ENCODE measurements at places on chromosomes 12 and 14.
A peak's percentile ranks its signal among the peaks of the same experiment; 100 is the strongest.

- peak; percentile 87 for DNase-seq
Measured at GRCh38 chr14:100708425-100709288, 18.0 kb upstream of the DLK1 start.

DNA sequence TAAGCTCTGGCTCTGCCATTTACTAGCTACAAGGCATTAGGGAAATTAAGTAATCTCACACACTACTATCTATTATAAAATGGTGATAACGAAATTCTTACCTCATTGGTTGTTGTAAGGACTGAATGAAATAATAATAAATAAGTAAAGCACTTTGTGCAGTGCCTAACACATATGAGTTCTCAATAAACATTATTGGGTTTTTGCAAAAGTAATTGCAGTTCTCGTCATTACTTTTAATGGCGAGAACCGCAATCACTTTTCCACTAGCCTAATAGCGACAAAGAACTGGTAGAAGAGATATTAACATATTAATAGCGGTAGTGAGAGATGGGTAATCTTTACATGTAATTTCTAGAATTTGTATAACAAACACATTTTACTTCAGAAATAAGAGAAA is 9.2 kb downstream of the KRT77 start:
- no peak for DNase-seq

GRCh38 chr12:100656856-100657255 is 83.4 kb downstream of the GAS2L3 start:
- DNase-seq, result no peak

DNA sequence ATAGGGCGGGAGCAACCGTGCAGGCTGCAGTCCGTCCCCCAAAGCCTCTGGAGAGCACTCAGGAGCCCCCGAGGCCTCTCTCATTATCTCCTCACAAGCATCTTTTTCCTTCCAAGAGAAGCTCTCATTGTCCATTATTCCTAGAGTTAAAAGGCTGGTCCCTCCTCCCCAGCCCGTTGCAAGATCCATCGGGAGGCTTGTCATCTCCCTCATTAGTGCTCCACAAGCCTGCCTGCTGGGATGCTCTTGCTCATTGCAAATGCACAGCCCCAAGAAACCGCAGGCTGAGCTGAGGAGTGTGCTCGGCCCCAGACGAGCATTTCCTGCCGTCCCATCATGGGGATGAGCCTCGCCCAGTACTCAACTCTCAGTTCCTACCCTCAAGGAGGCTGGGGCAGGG is 23.3 kb downstream of the NUAK1 start:
- no peak for DNase-seq

DNA sequence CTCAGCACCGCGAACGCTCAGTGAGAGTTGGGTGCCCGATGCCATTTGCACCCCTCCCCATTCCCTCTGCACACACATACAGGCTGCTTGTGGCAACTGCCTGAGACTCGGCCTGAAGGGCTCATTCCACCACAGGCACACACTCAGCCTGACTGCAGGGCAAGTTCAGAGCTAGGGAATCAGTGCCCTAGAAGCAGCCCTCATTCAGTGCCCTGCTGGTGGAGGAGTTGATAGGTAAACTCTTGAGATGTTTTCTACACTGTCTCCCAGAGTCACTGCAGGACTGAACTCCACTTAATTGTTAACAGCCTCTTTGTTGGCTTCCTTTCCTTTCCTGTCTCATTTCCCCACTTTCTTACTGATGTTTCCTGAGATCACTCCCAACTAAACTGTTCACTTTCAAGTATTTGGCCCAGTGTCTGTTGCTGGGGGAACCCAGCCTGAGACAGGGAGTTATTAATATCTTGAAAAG is 16.9 kb downstream of the PPP1R36 start:
- no peak for DNase-seq

GRCh38 chr12:3227076-3227975 is 150.1 kb downstream of the TSPAN9 start:
- no peak for DNase-seq

GRCh38 chr12:12011880-12012260 is 58.9 kb upstream of the BCL2L14 start:
- DNase-seq, result no peak

- peak; percentile 83 for DNase-seq
Measured at GRCh38 chr12:117836999-117837736, 131.6 kb downstream of the KSR2 start.

- DNase-seq, result no peak
Measured at GRCh38 chr12:13241833-13242488, 45.4 kb downstream of the EMP1 start.

GRCh38 chr12:75257510-75257909 is 47.9 kb upstream of the KCNC2 start:
- no peak for DNase-seq

DNA sequence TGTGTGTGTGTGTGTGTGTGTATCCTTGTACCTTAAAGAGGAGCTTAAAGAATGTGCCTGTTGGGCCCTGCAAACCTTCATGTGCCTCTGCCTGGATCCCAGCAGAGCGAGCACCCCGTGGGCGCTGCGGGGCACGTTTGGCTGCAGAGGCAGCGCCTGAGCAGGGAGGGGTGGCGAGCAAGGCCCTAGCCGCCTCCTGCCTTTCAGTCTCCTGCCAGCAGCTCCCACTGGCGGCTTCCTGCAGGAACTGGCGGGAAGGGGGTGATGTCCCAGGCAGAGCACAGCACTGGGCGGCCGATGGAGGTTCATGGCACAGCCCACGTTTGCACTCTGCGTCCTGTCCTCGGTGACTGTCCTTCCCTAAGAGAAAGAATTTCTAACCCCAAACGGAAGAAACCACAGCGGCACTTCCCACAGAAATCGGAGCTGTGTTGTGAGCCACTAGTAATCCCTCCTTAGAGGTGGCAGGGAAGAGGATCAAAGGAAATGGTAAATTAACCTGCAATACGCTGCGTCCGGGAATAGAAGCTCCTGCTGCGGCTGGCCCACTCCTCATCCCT is 19.8 kb downstream of the ZBTB42 start:
- DNase-seq, result peak; percentile 72

- peak; percentile 77 for DNase-seq
Measured at GRCh38 chr12:104526320-104526719, 69.6 kb downstream of the CHST11 start.

GRCh38 chr12:101620762-101621133 is 26.0 kb downstream of the MYBPC1 start:
- DNase-seq, result no peak

DNA sequence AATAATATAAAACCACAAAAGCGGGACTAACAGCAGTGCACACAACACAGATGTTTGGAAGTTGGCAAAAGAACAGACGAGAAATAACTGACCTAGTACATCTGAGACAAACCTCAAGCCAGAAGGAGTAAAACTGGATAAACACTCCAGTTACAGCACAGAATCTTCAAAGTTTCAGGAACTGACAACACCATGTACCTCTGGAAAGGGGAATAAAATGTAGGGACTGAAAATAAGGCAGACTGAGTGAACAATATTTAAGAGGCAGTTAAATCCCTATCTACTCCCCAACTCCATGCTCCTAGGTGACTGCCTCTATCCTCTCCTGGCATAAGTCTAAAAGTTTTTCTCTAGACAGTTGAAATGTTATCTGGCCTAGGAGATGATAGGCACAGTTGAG is 57.9 kb downstream of the ZFYVE21 start:
- DNase-seq, result no peak

DNA sequence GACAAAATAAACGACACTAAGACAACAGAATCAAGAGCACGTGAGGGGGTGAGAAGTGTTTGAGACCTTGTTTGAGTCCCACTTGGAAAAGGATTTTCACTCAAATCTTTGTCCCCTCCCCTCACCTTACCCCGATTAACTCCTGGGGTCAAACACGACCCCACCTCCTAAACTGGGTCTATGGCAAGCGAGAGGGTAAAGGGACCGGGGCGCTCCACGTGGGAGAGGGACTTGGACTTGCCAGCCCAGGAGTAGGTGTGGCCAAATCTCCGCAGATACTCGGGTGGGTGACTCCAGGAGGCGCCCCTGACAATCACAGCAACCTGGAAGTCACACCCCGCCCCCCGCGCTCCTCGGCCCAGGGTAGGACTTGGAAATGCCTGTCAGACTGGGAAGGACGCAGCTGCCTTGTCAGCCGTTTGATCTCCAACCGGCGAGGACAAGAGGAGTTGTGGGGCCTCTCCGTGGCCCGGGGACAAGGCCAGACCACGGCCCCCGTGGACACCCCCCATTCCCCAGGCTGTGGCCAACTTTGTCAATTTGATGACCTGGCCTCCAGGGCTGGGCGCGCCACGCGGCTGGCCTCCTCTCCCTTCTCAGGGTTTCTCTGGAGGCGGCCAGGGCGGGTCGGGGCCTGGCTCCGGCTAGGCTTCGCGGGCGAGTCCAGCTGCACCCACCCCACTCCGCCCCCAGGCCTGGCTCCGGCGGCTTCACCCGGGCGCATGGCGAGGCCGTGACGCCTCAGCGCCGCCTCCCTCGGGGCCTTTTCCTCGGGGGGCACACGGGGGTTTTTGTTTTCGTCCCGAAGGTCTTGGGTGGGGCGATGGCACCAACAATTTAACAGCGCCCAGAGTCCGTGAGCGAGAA is 1.1 kb upstream of the BCL11B start:
- no peak for DNase-seq

DNA sequence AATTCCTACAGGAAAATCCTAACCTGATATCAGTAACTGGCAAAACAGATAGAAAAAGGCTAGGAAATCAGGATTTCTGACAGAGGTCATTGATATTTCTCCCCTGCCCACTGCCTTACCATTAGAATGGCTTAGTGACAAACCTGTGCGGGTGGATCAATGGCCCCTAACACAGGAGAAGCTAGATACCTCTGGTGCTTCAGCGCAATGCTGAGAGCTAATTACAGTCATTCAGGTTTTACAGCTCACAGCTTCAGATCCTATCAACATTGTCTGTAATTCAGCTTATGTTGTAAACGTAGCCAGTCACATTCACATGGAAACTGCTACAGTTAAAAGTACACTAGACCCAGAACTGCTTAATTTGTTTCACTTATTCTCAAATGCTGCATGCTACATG is 17.4 kb upstream of the SLC10A1 start:
- no peak for DNase-seq

DNA sequence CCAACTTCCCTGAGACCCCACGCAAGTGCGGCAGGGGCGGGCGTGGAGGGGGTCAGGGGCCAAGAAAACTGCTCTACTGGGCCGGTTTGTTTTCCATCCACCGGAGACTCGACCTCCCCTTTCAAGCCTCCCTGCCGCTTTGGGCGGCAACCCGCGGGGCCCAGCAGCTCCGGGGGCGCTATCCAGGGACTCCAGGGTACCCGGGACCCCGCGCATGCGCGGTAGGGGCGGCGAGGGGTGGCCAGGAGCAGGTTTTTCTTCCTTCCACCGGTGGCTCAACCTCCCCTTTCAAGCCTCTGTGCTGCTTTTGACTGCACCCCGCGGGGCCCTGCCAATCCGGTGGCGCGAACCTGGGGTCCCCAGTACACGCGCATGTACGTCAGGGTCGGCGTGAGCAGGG is 323.5 kb downstream of the ALG10 start:
- DNase-seq, result no peak

DNA sequence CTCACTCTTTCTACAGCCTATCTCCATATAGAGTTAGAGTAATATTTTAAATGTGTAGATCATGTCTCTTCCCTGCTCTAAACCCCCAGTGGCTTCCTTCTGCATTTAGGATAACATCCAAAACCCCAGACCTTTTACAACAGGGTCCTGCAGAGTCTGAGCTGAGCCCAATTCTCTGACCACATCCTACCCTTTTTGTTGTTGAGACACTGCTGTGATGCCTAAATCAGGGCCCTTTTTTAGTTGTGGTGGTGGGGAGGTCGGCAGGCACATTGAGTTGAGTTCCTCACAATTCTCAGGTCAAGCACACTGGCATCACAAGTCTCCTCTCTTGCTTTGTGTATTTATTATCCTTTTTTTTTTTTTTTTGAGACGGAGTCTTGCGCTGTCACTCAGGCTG is 1.8 kb upstream of the DDX47 start:
- DNase-seq, result no peak

DNA sequence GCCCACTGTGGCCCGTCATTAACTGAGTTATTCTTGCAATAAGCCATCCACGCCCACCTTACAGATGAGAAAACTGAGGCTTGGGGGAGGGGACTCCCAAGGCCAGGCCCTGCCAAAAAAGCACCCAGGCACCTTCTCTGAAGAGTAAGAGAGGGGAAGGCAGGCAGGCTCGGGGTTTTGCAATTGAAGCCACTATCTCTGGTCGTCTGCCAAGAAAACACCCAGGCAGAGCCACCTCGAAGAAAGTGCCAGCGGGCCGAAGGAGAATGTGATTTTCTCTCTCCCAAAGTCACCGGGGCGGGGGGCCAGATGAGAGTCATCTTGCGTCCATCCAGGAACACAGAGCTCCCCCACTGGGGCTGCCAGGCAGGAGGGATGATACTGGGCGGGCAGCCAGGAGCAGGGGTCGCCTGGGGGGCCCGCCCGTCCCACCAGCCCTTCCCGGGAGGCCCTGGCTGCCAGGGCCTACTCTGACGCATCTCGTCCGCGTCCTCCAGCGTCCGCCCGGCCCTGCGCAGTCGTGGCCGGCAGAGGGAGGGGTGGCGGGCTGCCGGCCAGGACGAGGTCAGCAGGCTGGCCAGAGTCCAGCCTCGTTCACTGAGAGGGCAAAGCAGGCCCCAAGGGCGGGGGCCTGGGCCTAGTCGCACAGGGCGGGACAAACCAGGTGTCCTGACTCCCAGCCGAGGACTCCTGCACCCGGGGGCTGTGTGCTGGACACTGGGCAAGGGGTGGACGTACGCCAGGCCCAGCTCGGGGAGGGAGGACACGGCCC is 74.3 kb downstream of the RFLNA start:
- peak; percentile 47 for DNase-seq

- DNase-seq, result no peak
Measured at GRCh38 chr12:25497021-25497420, 56.1 kb downstream of the LMNTD1 start.

GRCh38 chr12:92111256-92111655 is 34.4 kb downstream of the BTG1 start:
- no peak for DNase-seq

Measured in iPS-NIHi11 (cell line).